Inflammatory macrophage treated with lipopolysaccharide for 1 hour (primary cell): ENCODE measurements at places on chromosomes 5 and 9.

DNA sequence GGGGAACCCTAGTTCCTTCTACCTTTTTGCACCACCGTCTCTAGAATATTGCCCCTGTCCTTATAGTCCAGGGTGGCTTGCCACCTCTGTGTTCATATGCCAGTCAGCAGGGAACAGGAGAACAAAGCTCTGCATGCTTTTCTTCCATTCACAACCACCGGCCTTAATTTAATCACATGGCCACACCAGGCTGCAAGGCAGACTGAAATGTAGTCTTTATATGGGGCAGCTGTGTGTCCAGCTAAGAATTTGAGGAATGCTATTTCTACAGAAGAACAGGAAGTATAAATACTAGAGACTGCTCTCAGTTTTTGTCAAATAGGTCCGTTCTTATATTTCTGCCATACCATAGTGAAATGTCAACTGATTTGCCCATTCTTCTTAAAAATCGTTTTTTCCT, 5.8 kb downstream of the C5orf22 start:
- DNase-seq, result no peak

- no peak for DNase-seq
Observed at GRCh38 chr9:96183751-96184150, 118.2 kb downstream of the HSD17B3 start.

GRCh38 chr9:82829818-82830217, 233.1 kb downstream of the RASEF start:
- DNase-seq, result no peak

DNA sequence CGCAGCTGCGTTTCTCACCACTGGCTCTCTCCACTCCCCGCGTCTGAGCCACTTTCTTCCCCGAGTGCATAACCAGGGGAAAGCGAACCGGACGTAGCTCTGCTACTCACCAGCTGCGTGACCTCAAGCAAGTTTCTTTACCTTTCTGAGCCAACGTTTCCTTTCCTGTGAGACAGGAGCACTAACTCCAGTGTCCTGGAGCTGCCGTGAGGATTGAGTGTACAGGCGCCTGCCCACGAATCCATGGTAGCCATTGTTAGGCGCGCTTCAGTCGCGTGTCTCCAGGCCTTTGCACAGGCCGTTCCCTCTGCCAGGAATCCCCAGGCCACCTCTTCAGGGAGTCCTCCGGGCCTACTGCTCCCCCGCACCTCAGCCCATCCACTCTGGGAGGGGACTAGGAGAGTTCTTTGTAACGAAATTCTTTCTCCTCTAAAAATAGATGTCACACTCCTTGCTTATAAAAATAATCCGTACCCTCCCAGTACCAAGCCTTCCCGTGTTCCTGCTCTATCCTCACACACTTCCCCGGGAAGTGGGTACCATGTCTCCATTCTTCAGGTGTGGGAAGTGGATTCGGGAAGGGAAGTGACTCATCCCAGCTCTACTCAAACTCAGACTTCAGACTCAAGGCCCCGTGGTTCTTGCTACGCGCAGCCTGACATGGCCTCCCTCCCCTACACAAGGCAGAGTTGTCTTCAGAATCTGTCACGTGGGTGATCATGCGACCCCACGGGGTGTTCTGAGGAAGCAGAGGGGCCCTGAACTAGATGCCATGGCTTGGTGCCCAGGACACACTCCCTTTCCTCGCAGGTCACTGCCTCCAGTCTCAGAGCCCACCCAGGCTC, 16.1 kb upstream of the CRB2 start:
- peak; percentile 38 for DNase-seq

- no peak for DNase-seq
Observed at GRCh38 chr9:120866651-120867050, 10.3 kb downstream of the PHF19 start.

GRCh38 chr9:8668751-8669150, 869.2 kb upstream of the DMAC1 start:
- DNase-seq, result no peak

GRCh38 chr9:135522137-135522877, 1.1 kb downstream of the LCN1 start:
- no peak for DNase-seq

- DNase-seq, result no peak
Observed at GRCh38 chr5:133405275-133406034, 206.9 kb downstream of the FSTL4 start.

DNA sequence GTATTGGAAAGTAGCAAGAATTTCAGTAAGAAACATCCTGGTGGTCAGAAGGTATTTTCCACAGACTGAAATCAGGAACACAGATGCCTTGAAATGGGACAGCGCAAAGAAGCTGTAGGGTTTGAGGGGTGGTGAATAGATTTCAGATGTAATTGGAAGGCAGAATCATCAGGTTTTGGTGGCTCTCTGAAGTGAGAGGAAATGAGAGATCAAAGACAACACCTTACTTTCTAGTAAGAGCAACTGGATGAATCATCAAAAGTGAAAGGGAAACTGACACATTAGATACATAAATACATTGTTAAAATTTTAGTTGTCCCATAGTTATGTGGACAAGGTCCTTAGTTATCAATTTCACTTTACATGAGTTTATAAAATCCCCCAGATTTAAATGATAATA, 188.2 kb upstream of the SLC27A6 start:
- DNase-seq, result no peak

DNA sequence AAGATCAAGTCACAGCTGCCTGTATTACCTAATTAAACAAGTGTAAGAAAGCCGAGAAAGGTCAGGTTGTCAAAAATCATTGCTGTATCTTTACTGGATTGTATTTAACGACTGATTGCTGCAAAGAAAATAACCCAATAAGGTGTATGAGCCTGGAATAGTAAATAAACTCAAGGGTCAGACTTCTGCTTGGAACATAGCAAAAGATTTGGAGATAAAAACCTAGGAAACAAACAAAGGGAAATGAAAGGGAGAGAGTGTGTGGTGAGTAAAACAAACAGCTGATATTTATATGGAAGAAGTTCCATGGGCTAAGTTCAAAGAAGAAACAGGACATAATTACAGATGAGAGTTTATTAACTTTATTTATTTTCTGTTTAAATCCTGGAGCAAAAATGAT, 354.0 kb downstream of the TLR4 start:
- no peak for DNase-seq

DNA sequence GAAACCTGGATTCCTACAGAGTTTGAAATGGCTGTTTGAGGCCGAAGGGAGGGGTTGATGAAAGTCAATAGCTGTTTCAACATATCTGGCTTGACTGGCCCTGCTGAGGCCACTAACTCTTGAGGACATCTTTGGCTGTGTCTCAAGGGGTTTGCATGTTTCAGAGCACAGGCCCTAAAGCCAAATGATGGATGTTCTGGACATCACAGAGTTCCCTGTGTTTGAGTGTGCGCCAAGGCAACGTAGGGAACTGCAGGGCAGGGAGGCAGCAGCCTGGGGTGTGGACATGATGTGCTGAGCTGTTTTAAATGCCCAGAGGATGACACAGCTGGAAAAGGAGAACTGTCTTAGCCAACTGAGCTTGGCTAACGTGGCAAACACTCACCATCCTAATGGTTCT, 89.6 kb downstream of the RAPGEF1 start:
- peak; percentile 91 for DNase-seq

DNA sequence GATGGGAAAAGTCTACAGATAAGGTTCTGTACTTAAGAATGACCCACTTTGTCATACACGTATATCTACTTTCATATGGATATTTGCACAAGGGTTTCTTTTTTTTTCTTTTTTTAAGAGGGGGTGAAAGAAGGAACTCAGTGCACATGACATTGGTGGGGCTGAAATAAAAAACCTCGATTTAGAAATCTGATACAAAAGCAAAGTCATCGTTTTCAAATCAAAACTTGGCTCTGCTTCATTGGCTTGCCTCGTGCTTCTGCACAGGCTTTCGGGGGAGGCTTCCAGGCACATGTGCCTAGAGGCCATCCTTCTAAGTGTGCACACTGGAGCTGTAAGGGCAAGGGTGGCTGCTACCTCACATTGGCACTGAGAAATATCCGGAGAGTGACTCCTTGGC, 31.1 kb downstream of the PTTG1 start:
- DNase-seq, result peak; percentile 69

- no peak for DNase-seq
Observed at GRCh38 chr9:135670721-135671590, 7.8 kb downstream of the LCN9 start.

DNA sequence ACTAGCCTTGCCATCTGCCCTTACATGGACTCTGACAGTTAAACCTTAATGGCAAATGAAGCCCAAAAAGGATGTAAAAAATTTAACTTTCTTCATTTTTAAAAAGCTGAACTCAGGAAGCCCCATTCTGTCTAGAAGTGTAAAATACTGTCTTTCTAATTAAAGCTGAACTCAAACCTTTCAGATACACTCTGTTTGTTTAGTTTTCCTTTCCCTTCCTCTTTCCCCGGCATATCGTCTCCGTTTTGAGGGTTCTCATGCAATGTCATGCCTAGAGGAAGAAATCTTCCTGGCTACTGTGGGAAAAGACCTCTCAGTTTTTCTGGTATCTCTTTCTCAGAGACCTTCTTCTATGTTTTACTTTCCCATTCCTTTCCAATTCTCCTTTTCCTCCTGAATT, 841.5 kb downstream of the DTWD2 start:
- no peak for DNase-seq

GRCh38 chr9:133151041-133151440, 12.7 kb downstream of the GBGT1 start:
- DNase-seq, result no peak

GRCh38 chr9:75545287-75545686, 345.2 kb upstream of the PCSK5 start:
- no peak for DNase-seq
